ENCODE measurements at places on chromosomes 16 and 17. TPM values are rescaled to one million over a fixed set of nuclear protein-coding genes. Genes with fewer than 3 reads are reported as not detected.

NEUROD2 gene
- total RNA-seq, result not detected

SCARF1 gene
- total RNA-seq, result 0.69 TPM

ADAM11 gene
- total RNA-seq, result 1.4 TPM

MYH13 gene
- total RNA-seq, result not detected

CPNE7 gene
- total RNA-seq, result 0.41 TPM

SCN4A gene
- 0.10 TPM for total RNA-seq

KRTAP4-4 gene
- not detected for total RNA-seq

HES7 gene
- 0.47 TPM for total RNA-seq

TBC1D3E gene
- total RNA-seq, result not detected

KCNJ18 gene
- total RNA-seq, result not detected

PIK3R6 gene
- not detected for total RNA-seq

SRCIN1 gene
- 13.8 TPM for total RNA-seq

TVP23B gene
- 38.9 TPM for total RNA-seq

BRICD5 gene
- 22.5 TPM for total RNA-seq

CLEC18A gene
- total RNA-seq, result 4.1 TPM
